ENCODE measurements at places on chromosomes 2 and 18.

DNA sequence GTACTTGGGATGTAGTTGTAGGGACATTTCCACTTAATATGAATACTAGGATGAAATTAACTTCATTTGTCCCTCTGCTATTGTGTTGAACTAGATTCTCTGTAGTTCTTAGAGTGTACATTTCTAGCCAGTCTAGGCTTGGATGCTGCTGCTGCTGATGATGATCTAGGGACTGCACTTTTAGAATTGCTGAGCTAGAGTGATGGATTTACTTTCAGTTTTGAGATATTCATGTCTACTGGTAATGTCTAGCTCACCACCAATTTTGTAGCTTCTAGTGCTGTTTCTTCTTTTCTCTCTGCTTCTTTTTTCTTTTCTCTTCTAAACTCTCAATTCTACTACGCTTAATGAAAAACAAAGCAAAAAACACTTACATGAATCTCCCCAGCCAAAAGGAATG lies 49.4 kb downstream of the MRPS9 start:
- DNase-seq = no peak

DNA sequence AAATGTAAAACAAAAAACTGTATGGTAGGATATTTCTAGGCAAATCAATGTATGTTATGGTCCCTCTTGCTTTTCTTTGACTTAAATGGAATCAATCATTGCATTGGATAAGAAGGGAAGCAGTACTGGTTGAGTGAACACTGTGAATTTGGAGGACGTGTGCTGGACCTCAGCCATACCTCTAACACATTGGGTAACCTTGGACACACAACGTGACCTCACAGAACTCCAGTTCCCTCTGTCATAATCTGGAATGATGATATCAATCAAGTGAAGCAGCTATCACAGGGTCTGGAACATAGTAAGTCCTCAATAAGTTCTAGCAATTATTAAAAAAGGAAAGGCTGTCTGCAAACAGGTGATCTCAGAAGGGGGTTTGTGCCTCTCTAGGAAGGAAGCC lies 474.9 kb upstream of the TCF4 start:
- DNase-seq = no peak

- no peak for DNase-seq
Observed at GRCh38 chr2:68912732-68913131, 40.0 kb downstream of the GKN2 start.

- no peak for DNase-seq
Observed at GRCh38 chr2:18096836-18097405, 218.5 kb downstream of the KCNS3 start.

GRCh38 chr2:63192889-63193774 lies 142.5 kb downstream of the OTX1 start:
- no peak for DNase-seq

- no peak for DNase-seq
Observed at GRCh38 chr2:19504400-19505198, 146.2 kb upstream of the OSR1 start.

- DNase-seq = peak; percentile 92
Observed at GRCh38 chr2:188303363-188304031, 11.8 kb downstream of the GULP1 start.

GRCh38 chr2:123762221-123762620 lies 262.9 kb upstream of the CNTNAP5 start:
- DNase-seq = no peak

DNA sequence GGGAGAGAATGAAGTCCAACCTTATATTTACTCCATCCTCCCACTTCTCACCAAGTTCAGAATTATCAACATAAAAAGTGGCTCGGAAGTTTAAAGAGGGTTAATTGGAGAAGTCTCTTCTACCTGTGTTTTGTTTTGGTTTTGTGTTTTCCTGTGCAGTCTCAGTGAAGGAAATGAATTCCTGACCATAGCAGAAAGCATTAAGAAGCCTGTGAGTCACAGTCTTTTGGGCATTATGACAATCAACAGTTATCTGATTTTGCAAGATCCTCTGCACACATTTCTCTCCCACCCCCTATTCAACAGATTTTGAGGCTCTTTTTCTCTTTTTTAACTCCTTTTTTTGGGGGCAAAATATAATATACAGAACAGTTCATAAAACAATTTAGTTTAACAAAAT lies 8.6 kb upstream of the RPL37A start:
- DNase-seq = peak; percentile 79

DNA sequence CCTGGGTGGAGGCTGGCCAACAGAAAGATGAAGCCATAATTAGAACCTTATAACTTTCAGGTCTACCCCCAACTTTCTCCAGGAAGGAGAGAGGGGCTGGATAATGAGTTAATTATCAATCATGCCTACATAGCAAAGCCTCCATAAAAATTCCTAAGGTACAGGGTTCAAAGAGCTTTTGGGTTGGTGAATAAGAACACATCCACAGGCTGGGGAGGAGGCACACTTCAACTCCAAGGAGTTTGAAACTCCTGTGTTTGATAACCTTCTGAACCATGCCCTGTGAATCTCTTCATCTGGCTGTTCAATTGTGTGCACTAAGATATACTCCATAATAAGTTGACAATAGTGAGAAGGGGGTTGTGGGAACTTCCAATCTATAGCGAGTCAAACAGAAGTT lies 552.3 kb downstream of the TDRD15 start:
- no peak for DNase-seq

DNA sequence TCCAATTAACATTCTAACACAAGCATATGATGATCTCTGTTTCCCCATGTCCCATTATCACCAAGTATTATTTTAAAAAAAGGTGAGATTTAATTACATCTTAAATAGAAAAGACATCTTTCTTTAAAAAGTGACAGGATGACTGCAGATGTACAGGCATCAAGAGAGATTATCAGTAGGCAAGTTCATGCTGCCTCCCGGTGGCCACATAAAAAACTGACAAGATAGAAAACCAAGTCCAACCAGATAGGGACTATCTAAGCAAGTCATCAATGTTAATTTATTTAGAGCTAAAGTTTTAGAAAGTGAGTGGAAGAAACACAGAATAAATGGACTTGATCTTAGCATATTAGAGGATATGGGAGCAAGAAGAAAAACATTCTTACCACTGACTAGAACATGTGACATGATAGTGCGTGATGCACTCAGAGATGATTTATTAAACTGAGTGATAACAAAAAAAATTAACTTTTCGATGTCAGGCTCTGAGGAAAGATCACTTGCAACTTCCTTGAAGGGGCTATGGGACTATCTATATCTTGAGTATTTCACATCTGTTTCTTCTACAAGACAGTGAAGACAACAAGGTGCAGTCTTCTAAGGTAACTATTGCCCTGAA lies 5.4 kb upstream of the TDRD15 start:
- peak; percentile 37 for DNase-seq

- no peak for DNase-seq
Observed at GRCh38 chr2:32805104-32806095, 141.4 kb upstream of the LTBP1 start.

- DNase-seq = peak; percentile 74
Observed at GRCh38 chr2:127530245-127531140, 4.2 kb upstream of the IWS1 start.

- peak; percentile 60 for DNase-seq
Observed at GRCh38 chr2:64695721-64696261, 42.1 kb upstream of the SERTAD2 start.

- no peak for DNase-seq
Observed at GRCh38 chr18:5662586-5663090, 118.8 kb upstream of the EPB41L3 start.
